ENCODE measurements at places on chromosomes 3 and 15. TPM values are rescaled to one million over a fixed set of nuclear protein-coding genes. Genes with fewer than 3 reads are reported as not detected.

The PIF1 gene
- 1.6 TPM for total RNA-seq

DNA sequence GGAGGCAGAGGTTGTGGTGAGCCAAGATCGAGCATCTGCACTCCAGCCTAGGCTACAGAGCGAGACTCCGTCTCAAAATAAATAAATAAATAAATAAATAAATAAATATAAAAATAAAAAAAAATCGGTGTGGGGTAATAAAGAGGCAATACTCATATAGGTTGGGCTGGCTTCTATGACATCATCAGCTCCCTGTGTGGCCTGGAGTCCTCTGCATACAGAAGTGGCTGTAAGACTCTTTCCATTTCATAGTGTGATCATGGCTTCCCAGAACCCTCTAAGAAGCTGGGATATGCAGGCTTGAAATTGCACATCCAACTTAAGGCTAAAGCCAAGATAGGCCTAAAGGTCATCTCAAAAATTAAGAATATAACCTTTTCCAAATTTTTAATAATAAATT, 101.6 kb downstream of the ZIC4 start:
- DNase-seq: no peak

GRCh38 chr15:69573815-69574475, 121.3 kb downstream of the RPLP1 start:
- no peak for DNase-seq

The FBXW12 gene
- not detected for total RNA-seq

DNA sequence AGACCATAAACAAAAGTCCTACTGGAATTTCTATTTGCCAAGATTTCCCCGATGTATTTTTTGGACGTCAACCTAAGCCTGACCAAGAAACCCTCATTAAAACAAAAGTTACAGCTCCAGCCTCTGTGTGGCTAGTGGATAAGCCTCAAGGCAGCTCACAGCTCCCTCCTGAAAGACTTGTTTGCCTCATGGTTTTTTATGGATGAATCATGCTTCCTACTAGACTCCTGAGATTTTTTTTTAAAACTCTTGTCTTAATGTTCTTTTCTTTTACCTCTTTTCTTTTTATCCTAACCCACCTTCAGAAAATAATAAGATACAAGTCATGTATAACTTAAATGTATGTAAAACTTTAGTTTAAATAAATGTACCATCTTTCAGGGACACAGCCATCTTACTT, 52.4 kb downstream of the SUCNR1 start:
- DNase-seq: no peak

The RTP1 gene
- total RNA-seq: not detected

GRCh38 chr3:27532426-27533260, 48.5 kb upstream of the SLC4A7 start:
- no peak for DNase-seq

The BTLA gene
- 0.35 TPM for total RNA-seq

The MAP1A gene
- 182 TPM for total RNA-seq
